ENCODE measurements at places on chromosomes 12 and 14.

- no peak for DNase-seq
Measured at GRCh38 chr14:49589387-49589786, 3.2 kb upstream of the RPS29 start.

DNA sequence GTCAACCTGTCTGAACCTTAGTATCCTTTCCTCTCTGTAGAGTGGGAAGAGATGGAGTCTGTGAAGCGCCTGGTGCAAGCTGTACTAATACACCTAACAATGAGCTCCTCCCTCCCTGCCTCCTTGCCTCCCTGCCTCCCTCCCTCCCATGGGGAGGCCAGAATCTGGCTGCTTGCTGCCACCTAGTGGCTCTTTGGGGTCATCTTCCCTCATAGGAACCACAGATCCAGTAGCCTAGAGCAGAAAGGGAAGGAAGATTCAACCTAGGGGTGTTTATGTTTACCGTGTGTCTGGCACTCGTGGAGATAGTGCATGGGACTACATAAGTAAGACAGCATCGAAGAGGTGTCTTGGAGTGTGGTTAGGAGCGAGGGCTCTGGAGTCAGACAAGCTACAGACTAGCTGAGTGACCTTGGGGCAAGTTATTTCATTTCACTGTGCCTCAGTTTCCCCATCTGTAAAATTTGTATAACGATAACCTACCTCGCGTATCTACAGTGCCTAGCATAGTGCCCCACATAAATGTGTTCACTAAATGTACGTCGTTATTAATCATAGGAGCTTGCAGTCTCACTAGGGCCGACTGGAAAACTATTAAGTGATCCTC is 35.5 kb upstream of the TSPAN9 start:
- peak; percentile 65 for DNase-seq

GRCh38 chr12:119676573-119676972 is 8.6 kb downstream of the PRKAB1 start:
- DNase-seq, result no peak

DNA sequence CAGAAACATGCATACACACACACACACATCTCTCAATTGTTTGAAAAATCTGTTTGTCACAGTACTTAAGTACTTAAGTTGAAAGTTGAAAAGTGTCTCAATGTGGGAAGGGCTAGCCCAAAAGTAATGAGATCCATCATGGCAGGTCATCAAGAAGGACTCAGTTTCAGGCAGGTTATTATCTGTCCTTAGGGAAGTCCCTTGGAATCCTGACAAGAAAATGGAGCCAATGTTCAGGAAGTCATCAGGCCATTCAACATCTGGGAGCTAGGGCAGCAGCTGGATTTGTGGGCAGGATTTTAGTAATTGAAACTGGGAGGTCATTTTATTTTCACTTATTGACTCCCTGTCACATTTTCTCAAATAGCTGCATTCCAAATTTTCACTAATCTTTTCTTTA is 56.0 kb downstream of the MSRB3 start:
- DNase-seq, result no peak

DNA sequence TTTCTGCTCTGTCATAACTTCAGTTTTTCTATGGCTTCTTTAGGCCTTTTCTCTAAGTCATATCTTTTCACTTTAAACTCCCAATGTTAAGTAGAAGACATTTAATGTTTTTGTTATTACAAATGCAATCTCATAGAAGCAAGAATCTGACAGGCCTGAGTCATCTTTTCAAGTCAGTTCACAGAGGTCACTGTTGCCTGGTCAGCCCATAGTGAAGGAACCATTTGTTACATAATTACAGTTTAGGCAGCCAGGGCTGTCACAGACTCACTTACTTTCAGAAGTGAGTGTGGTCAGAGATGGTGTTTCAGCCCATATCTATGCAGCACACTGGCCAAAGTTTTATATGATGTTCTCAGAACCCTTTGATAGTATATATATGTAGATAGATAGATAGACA is 46.5 kb downstream of the CCER1 start:
- DNase-seq, result peak; percentile 9

GRCh38 chr12:14850929-14851663 is 7.8 kb upstream of the ART4 start:
- no peak for DNase-seq

GRCh38 chr14:74604911-74605310 is 7.1 kb downstream of the LTBP2 start:
- no peak for DNase-seq

DNA sequence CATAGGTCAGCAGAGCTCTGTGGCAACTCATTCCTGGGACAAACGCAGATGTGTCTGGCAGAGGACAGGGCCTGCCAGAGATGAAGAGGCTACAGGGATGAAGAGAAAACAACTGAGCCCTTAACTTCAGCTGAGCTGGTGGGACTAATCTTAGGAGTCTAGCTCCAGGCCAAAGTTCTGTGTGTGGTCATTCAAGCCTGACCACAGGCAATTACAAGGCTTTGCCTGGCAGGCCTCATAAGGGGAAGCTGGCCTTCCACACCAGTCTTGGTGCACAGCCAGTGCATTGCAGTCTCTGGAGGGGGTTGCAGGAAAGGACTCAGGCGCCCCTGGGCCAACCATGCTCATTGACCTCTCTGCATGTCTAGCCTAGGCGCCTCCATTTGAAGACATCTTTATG is 127.6 kb upstream of the DAAM1 start:
- DNase-seq, result no peak

GRCh38 chr12:89935850-89936249 is 227.2 kb upstream of the ATP2B1 start:
- no peak for DNase-seq

DNA sequence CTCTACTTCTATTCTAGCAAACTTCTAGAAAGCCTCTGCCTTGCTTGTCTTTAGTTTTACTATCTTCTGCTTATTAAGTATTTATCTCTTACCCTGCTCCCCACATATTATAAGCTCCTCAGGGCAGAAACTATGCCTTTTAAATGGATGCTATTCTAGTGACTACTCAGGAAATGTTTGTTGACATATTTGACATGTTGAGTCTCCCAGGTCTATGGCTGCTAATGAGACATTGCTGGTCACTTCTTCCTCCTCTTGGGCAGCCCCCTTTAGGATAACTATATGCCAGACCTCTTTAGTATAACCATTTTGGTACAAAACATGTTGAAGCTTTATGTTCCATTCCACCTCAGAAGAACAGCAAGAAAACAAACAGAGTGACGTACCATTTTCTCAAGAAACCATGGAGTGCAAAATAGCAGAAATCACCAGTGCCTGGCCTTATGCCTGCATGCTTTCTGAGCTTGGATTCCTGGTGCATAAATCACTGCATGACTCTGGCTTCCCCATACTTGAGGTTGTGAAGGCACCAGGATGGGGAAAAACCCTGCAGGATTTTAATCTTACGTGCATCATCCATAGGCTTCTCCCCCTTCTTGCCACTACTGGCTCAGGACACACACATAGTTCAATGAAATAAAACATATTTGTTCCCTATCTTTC is 202.6 kb downstream of the TMX1 start:
- peak; percentile 90 for DNase-seq

DNA sequence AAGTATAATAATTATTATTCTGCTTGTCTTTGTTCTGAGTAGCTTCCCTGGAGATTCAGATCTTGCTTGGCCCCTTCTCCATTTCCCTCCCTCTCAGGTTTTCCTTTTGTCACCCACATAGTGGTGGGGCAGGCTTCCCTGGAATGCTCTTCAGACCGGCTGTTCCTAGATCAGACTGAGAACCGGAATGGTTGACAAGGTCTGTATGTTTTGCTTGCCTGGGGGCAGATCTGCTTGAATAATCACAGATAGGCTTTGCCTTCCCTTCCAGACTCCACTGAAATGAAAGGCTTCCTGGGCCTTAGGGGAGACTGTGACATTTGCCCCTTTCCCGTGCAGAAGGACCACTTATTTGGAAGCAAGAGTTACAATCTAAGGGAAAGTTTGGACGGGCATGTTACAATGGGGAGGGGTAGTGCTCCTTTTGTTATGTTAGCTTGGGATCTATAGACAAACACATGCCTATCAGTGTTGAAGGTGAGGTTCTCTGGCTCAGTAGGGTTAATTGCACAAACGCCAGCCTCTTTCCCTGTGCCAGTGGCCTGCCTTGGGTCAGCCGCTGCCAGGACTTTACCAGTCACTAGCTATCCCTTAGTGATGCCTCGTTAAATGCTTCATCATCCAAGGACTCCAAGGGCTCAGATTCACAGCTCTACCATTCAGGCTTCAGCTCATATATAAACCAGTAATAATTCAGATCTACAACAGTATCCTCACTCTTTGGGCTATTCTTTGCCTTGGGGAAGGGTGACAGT is 178.6 kb downstream of the SNAPC1 start:
- no peak for DNase-seq

DNA sequence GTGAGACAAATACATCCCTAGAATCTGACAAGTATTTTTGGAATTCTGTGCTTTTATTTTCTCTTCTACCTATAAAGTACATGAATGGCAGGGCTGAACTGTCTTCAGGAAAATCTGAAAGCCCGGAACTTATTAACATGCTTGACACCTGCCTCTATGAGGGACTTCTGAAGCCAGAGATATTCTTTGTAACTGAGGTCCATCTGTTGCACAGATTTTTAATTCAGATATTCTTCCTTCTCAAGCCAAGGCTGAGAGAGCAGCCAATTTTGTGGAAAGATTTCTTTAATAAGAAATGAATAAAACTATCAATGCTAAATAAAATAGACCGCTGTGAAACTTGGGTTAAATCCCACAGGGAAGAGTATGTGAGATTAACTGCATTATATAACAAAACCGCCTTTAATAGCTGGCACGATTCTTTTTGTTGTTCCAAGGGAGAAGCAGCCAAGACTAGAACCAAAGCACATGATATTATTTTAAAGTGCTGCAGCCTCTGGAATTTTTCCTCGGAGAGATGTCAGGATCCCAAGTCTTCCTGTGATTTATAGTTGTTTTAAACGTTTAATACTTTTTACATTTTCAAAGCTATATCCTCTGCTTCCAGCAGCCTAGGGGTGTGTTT is 148.9 kb downstream of the CRADD start:
- no peak for DNase-seq

DNA sequence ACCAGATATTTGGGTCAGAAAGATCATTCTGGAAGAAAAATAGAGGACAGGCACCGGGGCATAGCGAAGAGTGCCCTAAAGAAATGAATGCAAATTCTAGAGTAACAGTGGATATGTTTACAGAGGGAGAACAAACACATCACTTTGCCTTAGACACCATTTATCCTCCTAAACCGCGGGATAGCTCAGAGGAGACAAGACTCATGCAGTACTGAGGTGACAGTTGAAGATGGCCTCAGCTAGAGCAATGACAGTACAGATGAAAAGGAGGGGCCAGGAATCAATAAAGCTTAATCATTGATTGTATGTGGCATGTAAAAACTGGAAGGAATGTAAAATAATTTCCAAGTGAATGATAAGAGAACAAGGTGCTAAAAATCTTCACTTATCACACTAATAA is 10.5 kb upstream of the PPP1R12A start:
- no peak for DNase-seq

- no peak for DNase-seq
Measured at GRCh38 chr14:106737021-106737420, 1210.6 kb downstream of the TMEM121 start.

DNA sequence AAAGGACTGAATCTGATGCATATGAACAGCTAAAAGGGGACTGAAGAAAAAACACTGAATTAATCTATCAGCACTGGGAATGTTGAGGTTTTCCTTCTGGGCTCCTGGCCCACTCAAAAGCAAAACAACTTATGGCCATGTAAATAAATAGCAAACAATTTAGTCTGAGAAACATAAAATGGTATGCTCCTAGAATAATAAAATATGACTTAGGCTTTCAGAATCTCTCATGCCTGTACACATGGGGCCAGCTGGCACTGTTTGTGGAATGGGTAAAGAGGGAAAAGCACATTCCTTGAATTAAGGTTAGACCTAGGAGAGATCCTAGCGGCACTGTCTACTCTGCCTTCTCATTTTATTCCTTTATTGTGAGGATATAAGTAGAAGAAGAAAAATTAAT is 6.2 kb downstream of the KLHDC2 start:
- no peak for DNase-seq

DNA sequence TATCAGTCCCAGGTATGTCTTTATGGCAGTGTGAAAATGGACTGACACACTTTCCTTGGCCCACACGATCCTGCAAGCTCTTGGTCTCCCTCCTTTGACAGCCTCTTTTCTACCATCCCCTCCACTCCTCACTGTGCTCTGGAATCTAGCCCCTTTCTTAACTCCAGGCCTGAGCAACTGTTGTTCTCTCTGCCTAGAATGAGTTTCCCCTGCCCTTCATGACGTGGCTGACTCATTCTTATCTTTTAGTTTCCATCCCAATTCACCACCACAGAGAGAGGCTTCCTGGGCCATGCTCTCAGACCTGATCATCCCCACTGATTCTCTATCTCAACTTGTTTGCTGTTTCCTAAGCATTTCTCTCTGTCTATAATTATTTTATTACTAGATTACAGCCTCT is 157.4 kb upstream of the HMGA2 start:
- DNase-seq, result no peak

GRCh38 chr12:52699373-52699772 is 4.0 kb downstream of the KRT77 start:
- no peak for DNase-seq

- DNase-seq, result peak; percentile 71
Measured at GRCh38 chr14:61493239-61493638, 171.9 kb downstream of the PRKCH start.

GRCh38 chr12:2795291-2796186 is 769 bp downstream of the FKBP4 start:
- DNase-seq, result peak; percentile 21

- no peak for DNase-seq
Measured at GRCh38 chr12:62205346-62205745, 54.9 kb upstream of the USP15 start.

GRCh38 chr12:102298022-102298421 is 100.4 kb upstream of the PMCH start:
- no peak for DNase-seq

DNA sequence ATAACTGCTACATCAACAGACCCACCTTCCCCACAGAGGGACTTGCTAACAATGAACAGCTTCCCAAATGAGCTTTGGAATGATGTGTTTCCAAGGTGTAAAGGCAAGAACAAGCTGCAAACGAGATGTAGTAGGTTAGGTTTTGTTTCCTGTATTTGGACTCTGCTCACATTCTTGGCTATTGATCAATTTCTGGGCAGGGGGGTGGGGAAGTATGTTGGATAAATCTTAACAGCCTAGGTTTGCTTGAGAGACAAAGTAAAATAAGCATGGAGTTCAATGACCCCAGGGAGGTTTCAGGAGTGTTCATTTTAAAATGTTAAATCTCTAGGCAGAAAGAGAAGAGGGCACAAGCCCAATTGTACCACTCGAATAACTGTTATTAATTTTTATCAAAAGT is 146.6 kb downstream of the DPY19L2 start:
- DNase-seq, result no peak

DNA sequence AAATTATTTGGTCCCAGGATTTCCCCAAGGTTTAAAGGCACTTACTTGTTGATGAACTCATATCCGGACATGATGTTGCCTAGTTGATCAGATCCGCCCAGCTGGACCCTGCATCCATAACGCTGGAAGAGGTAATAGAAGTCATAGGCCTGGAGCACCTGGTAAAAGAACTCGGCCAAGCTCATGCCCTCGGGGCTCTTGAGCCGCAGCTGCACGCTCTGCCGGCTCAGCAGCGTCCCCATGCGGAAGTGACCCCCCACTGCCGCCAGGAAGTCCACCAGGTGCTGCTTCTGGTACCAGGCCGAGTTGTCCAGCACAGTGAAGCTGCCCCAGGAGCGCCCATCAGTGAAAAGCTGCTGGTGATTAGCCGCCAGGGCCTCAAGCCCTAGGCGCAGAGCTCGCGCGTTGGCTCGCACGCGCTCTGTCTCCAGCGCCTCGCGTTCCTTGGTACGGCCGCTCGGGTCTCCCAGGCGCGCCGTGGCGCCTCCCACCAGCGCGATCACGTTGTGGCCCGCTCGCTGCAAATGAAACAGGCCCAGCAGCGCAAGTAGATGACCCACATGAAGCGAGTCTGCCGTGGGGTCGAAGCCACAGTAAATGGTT is 545 bp downstream of the YARS2 start:
- DNase-seq, result peak; percentile 74

Measured in fibroblast of the conjunctiva (primary cell).